ENCODE measurements at places on chromosomes 13 and 19.

DNA sequence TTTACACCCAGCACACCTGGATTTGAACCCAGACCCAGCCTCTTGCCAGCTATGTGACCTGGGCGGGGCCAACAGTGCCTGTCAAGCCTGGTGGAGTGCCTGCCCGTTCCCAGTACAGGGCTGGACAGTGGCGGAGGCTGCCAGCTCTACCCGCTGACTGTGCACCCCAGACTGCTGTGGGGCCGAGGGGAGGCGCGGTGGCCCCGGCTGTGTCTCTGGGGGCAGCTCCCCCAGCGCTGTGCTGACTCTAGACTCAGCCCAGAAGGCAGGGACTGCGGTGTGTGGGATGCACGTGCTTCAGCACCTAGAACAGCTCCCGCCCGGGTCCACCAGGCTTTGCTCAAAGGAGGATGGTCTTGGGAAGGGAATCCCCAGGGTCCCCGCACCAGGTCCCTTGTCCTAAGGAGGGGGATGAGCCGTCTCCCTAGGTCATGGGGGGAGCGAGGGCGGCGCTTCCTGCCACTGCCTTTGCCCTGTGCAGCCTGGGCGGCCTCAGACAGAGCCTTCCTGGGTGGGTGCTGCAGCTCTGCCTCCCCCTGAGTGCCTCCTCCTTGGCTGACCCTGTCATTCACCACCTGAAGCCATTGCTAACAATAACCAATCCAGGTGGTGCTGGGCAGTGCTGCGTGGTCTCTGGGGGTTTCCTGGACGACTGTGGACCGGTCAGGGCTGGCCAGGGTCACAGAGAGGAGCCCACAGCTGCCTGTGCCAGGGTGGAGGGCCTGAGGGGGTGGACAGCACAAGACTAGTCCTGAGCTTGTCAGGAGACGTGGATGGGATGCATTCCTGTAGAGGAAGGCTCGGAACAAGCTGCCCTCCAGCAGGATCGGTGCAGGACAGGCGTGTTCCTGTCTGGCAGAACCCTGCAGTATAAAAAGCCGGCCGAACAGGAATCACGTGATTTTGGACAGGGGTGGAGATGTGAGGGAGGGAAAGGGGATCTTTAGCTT, 18.6 kb downstream of the TMEM255B start:
- peak; percentile 81 for DNase-seq

DNA sequence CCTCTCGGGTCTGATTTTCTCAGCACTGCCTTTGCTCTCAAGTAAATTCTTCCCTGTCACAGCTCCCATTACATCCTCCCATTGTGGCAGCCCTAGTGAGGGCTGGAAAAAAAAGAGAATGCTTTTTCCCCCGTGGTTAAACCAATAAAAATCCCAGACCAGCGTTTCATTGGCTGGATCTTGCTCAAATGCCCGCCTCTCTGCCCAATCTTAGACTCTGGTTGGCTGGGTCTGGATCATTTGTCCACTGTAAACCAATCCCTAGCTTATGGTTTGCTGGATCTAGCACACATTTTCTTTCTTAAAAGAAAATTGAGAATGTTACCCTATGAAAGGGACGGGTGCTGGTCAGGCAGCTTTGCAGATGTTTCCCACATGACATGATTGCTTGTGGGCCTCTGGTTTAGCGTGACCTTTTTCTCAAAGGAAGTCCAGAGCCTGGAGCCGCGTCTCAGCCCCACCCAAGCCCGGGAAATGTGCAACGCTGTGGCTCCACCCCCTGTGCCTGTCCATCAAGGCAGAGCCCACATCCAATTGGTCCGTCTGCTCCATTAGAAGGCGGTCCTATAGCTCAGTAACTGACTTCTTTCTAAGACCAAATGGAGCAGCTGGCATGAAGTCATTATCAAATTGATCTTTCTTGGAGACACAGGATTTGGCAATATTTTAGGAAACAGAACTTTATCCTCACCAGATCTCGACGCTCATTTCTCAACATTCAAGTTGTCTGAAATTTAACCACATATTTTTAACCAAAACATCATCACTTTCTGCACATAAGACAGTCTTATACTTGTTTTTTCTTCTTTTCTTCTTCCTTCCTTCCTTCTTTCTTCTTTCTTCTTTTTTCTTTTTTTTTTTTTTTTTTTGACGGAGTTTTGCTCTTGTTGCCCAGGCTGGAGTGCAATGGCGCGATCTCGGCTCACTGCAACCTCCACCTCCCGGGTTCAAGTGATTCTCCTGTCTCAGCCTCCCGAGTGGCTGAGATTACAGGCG, 2.6 kb upstream of the MCEMP1 start:
- peak; percentile 76 for DNase-seq

GRCh38 chr19:46254776-46255175, 25.2 kb downstream of the IGFL1 start:
- no peak for DNase-seq

DNA sequence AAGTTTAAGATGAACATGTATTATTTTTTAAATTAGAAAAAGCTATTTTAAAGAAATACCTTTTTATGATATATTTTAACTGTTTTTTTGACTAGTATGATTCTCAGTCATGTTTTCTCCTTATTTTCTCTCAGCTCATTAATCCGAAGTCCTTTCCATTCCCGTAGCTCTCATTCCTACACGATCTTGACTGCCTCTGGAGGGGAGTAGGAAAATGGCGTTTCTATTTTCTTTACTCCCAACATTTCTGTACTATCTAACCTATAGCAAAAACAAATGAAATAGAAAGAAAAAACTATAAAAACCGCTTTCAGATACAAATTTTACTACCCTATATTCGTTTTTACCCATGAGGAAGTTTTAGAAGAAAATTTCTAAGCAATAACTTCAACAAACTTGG, 343.8 kb downstream of the RBM26 start:
- DNase-seq: no peak

GRCh38 chr19:287381-287871, 3.8 kb downstream of the PLPP2 start:
- DNase-seq: no peak

- peak; percentile 84 for DNase-seq
Observed at GRCh38 chr19:11984986-11985385, 20.1 kb downstream of the ZNF763 start.

- peak; percentile 53 for DNase-seq
Observed at GRCh38 chr19:39645800-39646411, 9.8 kb upstream of the LGALS16 start.

DNA sequence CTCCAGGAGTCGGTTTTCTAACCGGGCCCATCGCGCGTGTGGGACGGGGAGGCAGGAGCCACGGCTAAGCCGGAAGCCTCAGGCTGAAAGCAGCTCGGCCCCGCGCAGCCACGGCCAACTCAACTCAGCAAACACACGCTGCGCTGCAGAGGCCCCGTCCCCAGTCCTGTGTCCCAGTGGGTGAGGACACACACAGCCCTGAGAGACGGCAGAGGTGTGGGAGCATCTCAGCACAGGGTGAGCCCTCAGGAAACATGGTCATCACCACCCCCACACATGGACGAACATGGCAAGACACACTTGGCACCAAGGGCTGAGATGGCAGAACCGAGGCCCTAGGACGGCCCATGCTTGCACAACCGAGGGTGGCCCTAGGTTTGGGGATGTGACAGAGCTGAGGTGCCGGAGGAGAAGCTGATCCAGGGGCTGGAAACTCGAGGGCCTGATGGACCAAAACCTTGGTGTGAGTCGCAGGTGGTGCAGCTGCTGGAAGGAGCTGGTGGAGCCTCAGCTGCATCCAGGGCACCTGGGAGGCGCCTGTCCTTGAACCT, 29.0 kb upstream of the C13orf46 start:
- no peak for DNase-seq

DNA sequence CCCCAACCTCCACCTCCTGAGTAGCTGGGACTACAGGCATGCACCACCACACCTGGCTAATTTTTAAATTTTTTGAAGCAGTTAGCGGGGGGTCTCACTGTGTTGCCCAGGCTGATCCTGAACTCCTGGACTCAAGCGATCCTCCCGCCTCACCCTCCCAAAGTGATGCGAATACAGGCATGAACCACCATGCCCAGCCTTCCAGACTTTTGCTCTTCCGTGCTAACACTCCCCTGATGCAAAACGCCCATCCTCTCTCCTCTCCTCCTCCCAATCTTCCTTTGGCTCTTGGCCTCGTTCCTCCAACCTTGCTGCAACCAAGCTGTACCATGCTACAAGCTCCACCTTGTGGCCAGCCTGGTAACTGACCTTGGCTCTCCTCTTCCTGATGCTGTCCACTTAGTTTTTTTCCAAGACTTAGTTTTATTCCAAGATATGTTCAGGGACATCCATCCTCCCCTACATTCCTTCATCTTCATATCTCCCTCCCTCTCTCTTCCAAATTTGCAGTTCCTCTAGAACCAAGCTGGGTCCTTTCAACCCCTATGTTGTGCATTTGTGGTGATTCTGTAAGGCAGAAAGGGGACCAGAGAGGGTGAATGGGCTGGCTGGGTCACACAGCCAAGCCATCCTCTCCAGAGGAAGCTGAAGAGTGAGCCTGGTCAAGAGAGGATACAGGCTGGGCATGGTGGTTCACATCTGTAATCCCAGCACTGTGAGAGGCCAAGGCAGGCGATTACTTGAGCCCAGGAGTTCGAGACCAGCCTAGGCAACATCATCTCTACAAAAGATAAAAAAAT, 32.8 kb downstream of the TINCR start:
- peak; percentile 74 for DNase-seq

DNA sequence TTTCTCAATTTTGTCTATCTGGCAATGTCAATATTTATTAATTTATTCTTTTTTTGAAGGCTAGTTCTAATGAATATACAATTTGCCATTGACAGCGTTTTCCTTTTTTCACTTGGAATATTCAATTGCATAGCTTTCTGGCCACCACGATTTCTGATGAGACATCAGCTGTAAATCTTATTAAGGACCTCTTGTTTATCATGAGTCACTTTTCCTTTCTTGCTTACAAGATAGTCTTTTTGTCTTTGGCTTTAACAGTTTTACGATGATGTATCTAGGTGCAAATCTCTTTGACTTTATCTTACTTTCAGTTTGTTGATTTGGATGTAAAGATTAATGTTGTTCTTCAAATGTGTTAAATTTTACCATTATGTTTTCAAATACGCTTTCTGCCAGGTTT, 991.6 kb upstream of the SLC10A2 start:
- DNase-seq: no peak

GRCh38 chr13:27375686-27376326, 48.6 kb upstream of the GTF3A start:
- DNase-seq: peak; percentile 85

DNA sequence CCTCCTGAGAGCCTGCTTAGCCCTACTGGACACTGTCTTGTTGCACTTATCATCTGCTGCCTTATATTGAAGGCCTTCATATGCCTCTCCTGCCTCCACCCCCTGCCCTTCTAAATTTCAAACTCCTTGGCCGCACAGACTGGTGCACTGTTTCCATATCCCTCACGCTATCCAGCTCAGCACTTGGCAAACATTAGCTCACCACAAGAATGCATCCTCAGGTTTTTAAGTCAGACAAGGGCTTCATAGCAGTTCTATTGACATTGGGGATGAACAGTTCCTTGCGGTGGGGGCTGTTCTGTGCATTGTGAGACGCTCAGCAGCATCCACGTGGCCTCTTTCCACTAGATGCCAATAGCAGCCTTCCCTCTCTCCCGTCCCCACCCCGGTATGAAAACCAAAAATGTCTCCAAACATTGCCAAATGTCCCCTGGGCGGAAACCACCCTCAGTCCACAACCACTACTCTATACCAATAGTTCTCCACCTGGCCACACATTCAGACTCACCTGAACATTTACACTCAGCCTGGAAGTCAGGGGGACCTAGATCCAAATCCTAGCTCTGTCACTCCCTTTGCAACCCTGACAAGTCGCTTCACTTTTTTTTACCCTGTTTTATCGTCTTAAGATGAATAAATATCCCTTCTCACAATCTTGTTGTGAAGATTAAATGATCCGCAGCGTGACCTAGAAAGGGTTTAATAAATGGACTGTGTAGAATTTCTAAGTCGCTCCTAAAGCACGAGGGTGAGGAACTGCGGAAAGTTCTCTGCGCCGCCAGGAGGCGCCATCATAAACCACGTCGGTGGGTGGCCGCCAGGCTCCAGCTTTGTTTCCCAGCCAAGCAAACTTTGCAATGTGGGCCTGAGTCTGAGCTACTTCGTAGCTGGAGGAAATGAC, 3.6 kb upstream of the CEACAM3 start:
- peak; percentile 74 for DNase-seq

DNA sequence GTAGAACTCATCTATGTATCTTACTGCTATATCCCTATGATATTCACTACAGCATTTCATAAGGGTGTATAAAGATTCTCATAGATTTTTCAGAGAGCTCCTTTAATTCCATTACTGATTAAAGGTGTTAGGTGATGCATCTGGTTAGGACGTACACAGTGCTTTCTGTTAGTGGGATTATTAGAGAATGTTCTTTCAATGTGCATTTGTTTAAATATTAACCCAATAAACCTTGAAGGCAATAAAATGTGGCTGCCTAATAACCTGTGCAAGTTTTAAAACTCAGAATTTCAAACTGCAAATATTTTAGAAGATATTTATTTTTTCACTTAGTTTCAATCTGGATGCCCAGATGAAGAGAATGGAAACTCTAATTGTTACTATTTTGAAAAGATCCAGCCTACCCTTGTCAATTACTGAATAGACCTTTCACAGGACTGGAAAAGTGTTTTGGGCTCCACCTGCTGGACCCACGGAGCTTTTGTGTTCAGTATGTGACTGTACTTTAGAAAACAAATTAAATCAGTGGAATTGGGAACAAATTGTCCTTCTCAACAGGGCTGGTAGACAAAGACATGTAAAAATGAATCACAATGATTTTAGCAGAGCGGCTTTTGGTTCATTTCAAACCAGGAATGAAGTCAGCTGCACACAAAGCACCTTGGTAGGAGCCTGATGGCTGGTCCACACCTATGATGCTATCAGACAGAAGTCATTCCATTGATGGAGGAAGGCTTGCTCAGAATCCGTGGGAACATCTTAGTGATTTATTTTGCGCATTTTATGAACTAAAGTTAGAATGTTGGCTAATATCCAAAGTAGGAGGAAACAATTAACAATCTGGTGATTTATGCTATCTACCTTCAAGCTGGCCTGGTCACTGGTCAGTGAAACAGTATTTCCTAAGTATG, 89.4 kb upstream of the RAP2A start:
- DNase-seq: peak; percentile 53

GRCh38 chr13:35225582-35225981, 250.9 kb downstream of the MAB21L1 start:
- no peak for DNase-seq

GRCh38 chr13:40275636-40276035, 390.8 kb downstream of the FOXO1 start:
- no peak for DNase-seq

DNA sequence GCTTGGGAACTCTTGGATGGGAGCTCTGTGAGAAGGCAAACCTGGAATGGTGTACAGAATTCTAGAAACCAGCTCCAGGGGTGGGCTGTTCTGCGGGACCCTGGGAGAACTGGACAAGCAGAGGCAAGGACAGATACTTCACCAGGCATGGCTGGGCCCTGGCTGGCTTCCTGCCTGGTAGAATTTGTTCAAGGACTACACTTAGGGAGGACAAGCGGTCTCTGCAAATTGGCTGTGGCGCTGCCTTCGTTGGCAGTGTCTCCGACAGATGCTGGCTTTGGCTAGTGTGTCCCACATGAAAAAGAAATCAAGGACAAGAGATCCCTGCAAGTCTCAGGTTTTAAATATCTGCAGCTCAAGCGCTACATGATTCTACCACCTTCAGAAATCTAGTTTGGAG, 12.4 kb downstream of the CEBPG start:
- DNase-seq: no peak

- no peak for DNase-seq
Observed at GRCh38 chr13:90686442-90686841, 661.0 kb upstream of the MIR17HG start.

GRCh38 chr19:56838024-56838908, 2.3 kb downstream of the PEG3 start:
- DNase-seq: no peak

- DNase-seq: no peak
Observed at GRCh38 chr13:38566023-38566422, 120.9 kb upstream of the FREM2 start.

- no peak for DNase-seq
Observed at GRCh38 chr19:17866964-17867486, 4.7 kb upstream of the SLC5A5 start.

Data from WTC11 (cell line).